HS-5 (cell line): ENCODE measurements at places on chromosomes 1 and 21.
A peak's percentile ranks its signal among the peaks of the same experiment; 100 is the strongest.

GRCh38 chr1:232667778-232668165 lies 37.8 kb upstream of the SIPA1L2 start:
- DNase-seq, result no peak

- no peak for DNase-seq
Observed at GRCh38 chr1:237229333-237229732, 187.3 kb downstream of the RYR2 start.

DNA sequence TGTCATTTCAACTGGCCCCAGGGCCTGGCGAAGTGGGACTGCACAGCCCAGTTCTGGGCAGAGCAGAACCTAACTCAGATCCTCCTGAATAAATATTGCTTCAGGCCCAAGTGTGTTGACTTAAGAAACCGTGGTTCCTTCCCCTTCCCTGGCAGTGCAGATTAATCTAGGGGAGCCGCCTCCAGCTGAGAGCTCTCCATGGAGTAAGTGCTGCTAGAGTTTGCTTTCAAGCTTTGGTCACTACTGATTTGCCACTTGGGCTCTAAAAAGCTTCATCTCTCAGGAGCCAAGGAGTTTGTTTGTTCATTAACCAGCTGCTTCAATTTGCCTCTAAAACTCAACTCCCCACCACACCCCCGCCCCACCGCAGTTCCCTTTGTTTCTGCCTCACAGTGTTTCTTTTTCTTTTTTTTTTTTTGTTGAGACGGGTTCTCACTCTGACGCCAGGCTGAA lies 112.1 kb downstream of the DTL start:
- DNase-seq, result no peak

GRCh38 chr1:80882553-80882952 lies 918.2 kb upstream of the ADGRL2 start:
- peak; percentile 70 for DNase-seq

DNA sequence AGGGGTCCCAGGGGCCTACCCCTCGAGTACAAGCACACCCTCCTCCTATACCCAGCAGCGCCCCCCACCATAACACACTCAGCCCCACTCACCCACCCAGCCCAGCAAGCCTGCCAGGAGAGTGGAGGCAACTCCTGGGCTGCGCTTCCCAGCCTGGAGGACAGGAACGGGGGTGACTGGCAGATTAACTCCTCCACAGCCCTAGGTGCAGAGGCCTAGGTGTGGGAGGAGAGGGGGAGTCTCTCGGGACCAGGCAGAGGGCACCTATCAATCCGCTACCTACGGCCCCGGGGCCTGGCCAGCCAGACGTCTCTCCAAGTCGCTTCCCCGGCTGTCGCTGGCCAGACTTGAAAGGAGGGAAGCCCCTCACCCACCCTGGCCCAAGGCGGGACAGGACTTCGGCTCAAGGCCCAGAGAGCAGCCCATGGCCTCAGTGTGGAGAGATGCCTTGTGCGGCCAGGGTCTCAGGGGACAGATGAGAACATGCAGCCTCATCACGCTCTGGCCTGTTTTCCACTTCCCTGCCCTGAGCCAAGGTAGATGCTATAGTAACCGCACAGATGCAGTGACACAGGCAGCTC lies 24.9 kb downstream of the MATN1 start:
- no peak for DNase-seq

- no peak for DNase-seq
Observed at GRCh38 chr1:61202854-61203598, 120.7 kb downstream of the NFIA start.

DNA sequence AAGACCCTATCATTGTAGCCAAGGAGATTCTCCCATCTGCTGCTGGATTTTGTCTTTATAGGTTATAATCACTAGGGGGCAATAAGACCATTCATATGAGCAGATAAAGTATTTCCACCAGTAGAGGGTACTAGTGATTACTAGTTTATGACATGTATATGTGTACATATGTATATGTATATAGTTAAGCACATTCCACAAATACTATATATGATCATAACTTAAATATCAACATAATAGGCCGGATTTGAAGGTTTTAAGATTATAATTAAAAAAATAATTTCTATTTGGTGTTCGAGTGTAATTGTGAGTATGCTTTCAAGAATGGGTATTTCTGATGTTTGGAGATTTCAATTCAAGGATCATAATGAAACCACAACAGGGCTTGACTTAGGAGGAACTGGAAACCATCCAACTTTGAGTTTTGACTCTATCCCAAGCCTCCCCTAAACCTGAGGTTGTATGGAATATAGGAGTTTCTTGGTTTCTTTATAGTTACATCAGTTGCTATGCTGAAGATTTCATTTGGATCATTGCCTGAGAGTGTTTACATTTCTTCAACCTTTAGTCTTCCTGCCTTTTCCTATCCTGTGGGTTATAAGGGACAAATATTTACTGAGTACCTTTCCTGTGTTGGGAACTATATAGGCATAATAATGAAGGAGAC lies 16.9 kb downstream of the TCEANC2 start:
- peak; percentile 47 for DNase-seq

DNA sequence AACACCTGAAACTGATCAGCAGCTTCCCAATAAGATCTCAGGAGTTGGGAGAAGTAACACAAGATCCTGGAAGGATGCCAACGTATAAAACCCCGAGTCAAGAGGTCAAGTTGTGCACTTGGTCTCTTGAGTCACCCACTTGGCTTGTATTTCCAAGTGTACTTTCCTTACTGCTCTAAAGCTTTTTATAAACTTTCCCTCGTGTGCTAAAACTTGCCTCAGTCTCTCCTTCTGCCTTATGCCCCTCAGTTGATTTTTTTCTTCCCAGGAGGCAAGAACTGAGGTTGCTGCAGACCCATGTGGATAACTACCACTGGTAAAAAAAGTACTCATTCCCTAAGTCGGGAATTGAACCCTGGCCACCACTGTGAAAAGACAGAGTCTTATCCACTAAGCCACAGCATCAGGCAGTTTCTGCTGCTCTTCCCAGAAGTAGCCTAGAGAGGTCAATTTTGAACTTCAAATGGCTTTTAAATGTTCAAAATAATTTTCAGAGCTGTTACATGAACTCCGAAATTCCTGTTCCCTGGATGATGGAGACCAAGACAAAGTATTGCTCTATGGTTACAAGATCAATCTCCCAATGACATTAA lies 28.9 kb downstream of the ITLN2 start:
- no peak for DNase-seq

- no peak for DNase-seq
Observed at GRCh38 chr1:209421978-209422680, 161.4 kb upstream of the CAMK1G start.

GRCh38 chr1:118147522-118147921 lies 37.5 kb downstream of the SPAG17 start:
- peak; percentile 62 for DNase-seq

- peak; percentile 22 for DNase-seq
Observed at GRCh38 chr1:90133133-90133532, 138.2 kb downstream of the ZNF326 start.

GRCh38 chr1:211339631-211340041 lies 13.0 kb downstream of the TRAF5 start:
- no peak for DNase-seq

- no peak for DNase-seq
Observed at GRCh38 chr1:3192825-3193224, 123.8 kb downstream of the PRDM16 start.

- DNase-seq, result no peak
Observed at GRCh38 chr1:248926401-248927182, 20.6 kb downstream of the PGBD2 start.

GRCh38 chr1:115241309-115241708 lies 96.7 kb downstream of the NGF start:
- DNase-seq, result no peak

DNA sequence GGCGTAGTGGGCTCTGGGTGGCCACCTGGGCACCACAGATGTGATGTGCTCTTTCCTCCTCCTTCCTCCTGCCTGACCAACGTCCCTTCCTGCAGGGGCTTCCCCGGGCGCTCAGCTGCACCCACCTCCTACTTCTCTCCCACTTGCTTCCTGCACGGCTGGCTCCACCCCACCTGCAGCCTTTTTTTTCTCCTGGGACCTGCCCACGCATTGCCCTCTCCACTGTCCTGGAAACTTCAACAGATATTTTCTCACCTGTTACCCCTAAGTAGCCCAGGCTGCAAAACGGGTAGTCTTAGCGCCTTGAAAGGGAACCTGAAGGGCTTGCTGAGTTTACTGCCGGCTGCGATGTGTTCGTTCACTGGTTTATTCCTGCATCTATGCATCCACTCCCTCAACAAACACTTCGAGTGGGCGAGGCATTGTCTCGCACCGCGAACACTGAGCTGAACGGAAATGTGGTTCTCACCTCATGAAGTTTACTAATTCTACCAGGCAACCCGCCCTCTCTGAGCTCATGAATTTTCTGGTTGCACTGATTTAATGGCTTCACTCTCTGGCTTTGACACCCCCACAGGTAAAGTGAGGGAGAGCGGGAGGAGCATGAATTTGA lies 23.6 kb downstream of the ZBTB18 start:
- no peak for DNase-seq

DNA sequence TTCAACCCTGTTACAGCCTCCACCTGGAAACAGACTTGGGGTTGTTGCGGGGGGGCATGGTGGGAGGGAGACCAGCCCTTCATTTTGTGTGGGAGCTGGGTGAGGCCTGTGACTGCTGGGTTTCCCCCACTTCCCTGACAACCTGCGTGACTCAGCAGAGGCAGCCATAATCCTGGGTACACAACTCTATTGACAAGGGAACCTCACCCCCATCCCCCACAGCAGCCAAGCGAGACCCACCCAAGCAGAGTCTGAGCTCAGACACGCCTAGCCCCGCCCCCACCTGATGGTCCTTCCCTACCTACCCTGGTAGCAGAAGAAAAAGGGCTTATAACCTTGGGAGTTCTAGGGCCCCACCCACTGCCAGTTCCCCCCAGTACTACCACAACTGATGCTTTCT lies 8.0 kb upstream of the CCDC190 start:
- DNase-seq, result no peak

DNA sequence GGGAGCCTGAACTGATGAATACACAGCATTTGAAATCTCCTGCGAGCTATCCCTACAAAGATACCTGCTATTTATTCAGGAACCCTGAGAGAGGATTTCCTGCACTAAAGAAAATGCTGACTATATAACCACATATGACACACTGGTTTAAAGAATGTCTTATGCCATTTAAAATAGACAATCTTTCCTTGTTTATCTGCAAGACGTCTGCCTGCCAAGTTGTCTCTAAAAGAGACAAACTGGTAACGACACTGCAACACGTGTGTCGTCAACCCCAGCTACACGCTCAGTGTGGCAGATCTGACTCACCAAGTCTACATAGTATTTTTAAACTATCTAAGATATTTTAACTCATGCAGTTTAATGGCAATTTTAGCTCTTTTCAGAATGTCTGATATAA lies 42.7 kb downstream of the APP start:
- DNase-seq, result no peak

DNA sequence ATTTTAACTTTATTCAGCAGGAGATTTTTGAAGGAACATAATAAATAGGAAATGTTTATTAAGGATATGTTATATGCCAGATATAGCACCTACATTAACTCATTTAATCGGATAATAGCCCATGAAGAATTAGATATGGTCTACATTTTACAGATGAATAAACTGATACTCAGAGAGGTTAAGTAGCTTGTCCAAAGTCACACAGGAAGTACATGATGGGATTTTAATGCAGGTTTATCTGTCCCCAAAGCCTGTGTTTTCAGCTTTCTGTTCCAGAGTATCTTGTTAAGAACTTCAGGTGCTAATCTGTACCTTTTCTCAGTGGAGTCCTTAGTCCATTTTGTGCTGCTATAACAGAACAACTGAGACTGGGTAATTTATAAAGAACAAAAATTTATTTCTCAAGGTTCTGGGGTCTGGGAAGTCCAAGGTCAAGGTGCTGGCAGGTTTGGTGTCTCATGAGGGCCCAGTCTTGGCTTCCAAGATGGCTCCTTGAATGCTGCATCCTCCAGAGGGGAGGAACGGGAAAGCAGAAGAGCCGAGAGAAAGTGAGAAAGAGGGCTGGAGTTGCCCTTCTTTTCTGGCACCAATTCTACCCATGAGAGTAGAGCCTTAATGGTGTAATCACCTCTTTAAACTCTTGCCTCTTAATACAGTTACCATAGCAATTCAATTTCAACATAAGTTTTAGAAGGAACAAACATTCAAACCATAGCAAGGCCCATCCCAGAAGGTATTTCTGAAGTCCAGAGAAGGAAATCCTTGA lies 17.3 kb downstream of the C1orf21 start:
- no peak for DNase-seq

DNA sequence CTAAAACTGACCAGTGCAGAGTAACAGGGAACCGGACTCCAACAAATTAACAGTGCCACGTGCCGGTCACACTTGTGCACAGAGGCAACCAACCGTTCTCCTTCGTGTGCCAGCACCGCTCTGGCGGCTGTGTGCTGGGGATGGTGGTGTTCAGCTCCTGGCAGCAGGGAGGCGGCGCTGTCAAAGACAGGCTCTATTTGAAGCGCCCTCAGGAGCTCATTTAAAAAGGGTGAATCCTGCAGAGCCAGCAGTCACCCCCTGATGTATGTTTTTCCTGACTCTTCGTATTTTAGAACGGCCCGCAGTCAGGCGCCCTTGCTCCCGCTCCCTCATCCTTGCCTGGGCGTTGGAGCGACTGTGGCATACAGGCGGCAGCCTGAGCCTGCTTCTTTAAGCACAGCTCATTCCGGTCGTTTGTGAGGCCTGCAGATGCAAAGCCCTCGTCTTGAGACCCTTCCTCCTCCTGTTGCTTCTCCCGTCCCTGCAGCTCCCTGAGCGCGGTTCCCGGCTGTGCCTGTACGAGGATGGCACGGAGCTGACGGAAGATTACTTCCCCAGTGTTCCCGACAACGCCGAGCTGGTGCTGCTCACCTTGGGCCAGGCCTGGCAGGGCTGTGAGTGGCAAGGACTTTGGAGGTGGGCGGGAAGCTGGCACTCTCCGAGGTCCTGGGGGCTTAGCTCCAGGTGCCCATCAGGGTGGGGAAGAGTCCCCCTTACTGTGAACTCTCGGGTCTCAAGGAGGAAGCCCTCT lies 1.1 kb downstream of the DFFB start:
- DNase-seq, result no peak

DNA sequence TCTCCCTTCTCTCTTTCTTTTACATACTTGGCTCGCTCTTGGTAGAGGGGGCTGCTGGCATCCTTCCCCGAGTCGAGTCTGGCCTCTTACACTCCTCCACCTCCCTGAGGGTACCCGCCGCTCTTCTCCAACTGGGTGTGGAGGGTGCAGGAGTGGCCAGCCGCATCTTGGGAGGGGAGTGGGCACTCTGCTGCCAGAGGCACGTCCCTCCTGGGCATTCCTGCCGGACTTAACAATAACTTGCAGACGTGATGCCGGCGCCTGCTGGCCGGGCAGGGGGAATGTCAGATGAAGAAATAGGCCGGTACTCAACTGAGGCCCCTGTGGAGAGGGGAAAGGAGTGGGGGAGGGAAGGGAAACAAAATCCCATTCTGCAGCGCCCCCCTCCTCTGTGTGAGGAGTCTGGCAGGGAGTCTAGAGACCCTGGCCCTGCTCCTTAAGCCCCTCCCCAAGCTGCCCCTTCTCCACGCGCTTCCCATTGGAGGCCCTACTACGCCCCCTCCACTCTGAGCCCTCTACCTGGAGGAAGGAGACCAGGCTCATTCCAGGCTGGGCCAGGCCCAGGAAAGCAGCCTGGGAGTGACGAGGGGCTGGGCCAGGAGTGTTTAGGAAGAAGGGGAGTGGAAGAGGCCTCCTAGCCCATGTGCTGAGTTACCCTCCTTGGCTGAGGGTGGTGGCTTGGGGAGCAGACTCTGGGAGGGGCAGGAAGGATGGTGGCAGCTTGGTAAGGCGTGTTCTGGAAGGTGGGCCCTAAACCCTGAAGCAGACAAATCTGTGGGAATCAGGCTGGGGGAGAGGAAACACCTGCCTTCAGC lies 1.8 kb downstream of the ATP2B4 start:
- DNase-seq, result no peak

- no peak for DNase-seq
Observed at GRCh38 chr1:10727751-10728232, 68.7 kb downstream of the CASZ1 start.
